ENCODE measurements at places on chromosomes 1 and 21.

- DNase-seq = no peak
Observed at GRCh38 chr1:8587784-8588183, 229.7 kb downstream of the RERE start.

- no peak for DNase-seq
Observed at GRCh38 chr1:26733982-26734381, 38.2 kb downstream of the ARID1A start.

GRCh38 chr1:2036287-2036686 is 13.9 kb upstream of the PRKCZ start:
- no peak for DNase-seq

GRCh38 chr1:206559672-206559995 is 52.3 kb downstream of the RASSF5 start:
- no peak for DNase-seq

DNA sequence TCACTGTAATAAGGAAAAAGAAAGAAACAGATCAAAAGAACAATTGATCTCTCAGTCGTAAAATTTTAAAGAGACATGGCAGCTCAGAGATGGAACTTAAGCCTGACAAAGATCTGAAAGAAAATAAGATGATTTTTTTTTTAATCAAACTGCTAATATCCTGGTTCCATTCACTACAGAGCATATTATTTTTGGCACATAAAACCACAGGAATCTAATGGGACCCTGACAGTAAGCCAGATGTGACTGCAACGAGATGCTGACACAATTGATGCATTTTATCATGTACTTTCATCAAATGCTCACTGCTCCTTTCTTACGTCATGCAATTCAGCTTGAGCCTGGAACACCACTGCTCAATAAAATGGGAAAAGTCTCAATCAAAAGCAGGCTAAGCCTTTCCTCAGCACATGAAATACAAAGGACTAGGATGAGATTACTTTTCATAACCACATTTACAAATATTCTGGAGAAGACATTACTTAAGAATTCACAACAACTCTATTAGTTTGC is 16.6 kb downstream of the GPATCH2 start:
- DNase-seq = no peak

Measured in nucleus accumbens (tissue), 56 donors.